ENCODE measurements at places on chromosomes 2 and 18.
A peak's percentile ranks its signal among the peaks of the same experiment; 100 is the strongest.

- peak; percentile 97 for DNase-seq
Observed at GRCh38 chr2:11583840-11584524, 50.1 kb downstream of the GREB1 start.

GRCh38 chr2:68214381-68214780, 38.0 kb downstream of the PPP3R1 start:
- no peak for DNase-seq

- peak; percentile 50 for DNase-seq
Observed at GRCh38 chr2:65057391-65058052, 1.3 kb downstream of the CEP68 start.

GRCh38 chr2:35314049-35314448, 1041.5 kb upstream of the CRIM1 start:
- no peak for DNase-seq

DNA sequence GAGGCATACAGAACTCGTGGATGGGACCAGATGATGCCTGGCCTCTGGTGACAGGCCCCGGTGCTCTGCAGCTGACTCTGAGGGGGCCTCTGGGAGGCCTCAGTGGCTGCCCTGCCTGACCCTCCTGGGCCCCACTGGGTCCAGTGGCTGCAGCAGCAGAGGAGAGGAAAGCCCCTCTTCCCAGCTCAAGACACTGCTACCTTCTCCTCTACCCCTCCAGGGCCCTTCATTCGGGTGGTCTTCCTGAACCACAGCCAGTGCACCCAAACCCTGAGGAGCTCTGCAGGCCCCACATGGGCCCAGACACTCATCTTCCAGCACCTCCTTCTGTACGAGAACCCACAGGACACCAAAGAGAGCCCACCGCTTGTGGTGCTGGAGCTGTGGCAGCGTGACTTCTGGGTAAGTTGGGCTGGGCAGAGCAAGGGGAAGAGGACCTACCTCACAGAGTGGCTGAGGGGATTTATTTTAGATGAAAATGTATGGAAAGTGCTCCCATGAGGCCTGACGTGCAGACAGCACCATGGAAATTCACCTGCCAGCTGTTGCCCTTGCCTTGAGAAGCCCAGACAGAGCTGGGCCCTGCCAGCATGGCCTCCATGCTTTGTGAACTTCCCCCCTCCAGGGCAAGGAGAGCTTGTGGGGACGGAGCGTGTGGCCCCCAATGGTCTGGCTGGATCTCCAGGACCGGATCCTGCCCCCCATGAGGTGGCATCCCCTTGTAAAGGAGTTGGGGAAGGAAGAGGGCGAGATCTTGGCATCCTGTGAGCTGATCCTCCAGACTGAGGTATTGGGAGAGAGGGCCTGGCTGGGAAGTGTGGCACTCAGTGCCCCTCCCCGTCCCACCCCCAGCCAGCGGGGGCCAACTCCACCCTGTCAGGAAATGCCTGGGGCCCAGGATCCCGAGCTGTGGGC, 46.3 kb downstream of the LMAN2L start:
- DNase-seq, result no peak

DNA sequence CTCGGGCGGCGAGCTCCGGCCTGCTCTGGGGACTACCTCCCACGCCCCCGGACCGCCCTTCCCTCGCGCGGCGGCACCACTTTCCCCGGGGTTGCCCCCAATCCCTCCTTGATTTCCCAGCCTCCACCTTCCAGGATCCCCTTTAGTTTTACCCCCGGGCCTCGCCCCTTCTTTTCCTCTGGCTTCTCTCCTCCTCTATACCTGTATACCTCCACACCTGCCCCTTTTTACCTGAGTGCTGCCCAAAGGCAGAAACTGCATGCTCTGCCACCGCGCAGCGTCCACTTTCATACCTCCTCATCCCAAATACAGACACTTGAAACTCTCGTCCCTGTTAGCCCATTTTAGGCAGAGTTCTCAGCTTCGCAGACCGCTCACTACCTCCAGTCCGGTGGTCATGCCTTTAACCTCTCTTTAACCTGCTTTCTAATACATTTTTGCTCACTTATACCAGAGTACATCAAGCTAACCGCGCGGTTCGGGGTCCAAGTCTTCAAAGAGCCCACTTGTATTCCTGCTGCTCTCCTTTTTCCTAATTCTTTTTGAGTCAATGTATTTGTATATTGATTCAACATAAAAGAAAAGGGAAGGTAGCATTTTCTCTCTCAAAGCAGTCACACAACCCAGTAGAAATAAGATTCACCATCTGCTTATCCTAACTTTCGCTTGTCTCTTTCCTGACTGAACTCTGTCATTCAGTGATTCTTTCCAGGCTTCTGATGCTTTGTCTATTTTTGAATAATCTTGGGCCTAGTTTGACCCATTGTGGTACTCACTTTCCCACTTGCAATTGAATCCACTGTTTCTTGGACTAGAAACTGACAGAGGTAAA, 901 bp downstream of the SPOPL start:
- peak; percentile 15 for DNase-seq

DNA sequence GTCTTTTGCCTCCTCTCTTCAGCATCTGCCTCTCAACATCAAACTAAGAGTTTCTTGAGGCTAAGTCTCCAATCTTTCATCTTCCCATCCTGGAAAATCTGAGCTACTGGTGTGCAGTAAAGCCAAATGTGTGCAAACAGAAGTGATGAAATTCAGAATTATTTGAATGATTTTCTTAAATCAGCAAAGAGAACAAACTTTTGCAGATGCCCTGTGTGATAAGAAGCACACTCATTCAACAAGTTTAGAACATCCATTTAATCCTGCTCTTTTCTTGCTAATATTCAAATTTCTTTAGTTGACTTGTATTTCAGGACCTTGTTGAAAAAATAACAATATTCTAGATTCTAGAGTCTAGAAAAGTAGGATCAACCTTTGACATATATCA, 1374.9 kb upstream of the CELF4 start:
- no peak for DNase-seq

GRCh38 chr18:79102886-79103285, 33.7 kb downstream of the ATP9B start:
- no peak for DNase-seq

DNA sequence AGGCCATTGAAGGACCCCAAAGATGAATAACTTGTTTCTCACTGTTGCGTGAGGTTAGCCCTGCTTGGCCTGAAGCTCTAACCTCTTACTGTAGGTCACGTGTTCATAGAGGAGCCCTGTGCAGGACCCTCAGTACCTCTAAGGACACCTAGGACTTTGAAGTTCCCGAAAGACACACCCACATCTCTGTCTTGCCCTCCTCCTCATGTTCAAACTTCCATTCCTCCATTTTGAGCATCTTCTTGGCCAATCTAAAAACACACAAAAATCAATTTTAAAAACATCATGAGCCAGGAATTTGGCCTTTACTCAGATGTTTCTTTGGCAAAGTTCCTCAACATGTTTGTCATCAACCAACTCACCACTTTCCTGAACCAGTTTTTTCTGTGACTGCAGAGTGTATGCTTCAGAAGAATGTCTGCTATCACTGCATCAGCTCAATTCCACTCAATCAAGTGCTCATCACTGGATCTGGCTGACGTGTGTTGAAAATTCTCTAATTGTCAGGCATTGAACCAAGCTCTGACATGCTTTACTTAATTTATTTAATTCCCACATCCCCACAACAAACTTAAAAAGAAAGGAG, 101.6 kb downstream of the AP1S3 start:
- peak; percentile 97 for DNase-seq

GRCh38 chr2:47899915-47900816, 6.1 kb downstream of the FBXO11 start:
- DNase-seq, result no peak

DNA sequence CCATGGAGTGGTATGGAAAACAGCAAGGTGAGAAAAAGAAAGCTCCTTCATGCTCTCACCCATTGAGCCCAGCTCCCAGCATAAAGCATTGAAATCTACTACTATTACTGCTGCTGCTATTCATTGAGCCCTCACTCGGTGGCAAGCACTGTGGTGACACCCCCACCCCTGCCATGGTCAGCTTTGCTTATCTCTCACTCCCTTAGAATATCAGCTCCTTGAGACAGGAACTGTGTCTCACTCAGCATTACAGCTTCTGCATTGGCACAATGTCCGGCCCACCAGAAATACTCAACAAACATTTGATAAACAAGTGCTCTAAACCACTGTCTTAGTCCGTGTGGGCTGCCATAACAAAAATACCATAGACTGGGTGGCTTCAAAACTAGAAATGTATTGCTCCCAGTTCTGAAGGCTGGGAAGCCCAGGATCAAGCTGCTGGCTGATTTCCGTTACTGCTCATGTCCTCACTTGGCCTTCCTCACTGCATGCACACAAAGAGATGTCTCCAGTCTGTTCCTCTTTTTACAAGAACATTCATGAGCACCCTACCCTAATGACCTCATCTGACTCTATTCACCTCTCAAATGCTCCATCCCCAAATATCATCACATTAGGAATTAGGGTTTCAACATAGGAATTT, 116.3 kb downstream of the ZBTB7C start:
- DNase-seq, result no peak

GRCh38 chr2:218329826-218330593, 26.6 kb upstream of the CATIP start:
- DNase-seq, result no peak

GRCh38 chr2:16671760-16672159, 6.1 kb upstream of the CYRIA start:
- DNase-seq, result peak; percentile 76

GRCh38 chr18:29012364-29012763, 835.4 kb upstream of the CDH2 start:
- no peak for DNase-seq

- DNase-seq, result no peak
Observed at GRCh38 chr2:225027061-225027762, 15.1 kb downstream of the DOCK10 start.

GRCh38 chr2:194271293-194271961, 1385.6 kb upstream of the SLC39A10 start:
- no peak for DNase-seq

DNA sequence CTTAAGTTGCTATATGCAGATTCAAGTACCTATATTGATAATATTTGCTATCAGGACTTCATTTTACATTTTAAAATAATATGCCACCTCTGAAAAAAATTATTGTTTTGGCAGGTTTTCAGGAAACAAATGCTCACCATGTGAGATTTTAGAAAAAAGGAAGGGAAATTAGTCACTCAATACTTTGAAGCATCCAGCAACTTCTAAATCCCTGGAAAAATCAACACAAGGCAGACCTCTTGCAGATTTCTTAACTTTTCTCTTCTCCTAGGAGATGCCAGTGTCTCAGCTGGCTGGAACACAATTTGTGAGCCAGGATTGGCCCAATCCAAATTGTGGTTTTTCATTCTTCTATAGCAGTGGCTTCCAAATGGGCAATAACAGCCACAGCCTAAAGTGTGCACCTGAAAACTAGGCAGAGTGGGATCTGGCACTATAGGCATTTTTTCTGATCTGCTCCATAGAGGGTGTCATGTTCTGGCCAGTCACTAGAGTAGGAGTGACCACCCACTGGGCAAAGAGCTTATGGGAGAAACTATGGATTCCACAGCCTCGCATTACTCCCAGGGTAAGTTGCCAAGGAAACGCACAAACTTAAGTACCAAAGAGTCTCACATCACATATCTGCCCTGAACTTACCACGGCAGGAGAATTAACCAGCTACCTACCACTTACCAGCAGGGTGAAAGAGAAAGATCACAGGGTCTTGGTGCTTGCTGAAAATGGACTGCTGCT, 28.1 kb upstream of the THOC1 start:
- peak; percentile 30 for DNase-seq

- no peak for DNase-seq
Observed at GRCh38 chr2:25620711-25621110, 52.7 kb downstream of the DTNB start.

GRCh38 chr18:70732188-70732587, 443.3 kb downstream of the SOCS6 start:
- no peak for DNase-seq

GRCh38 chr18:26487437-26487836, 60.9 kb downstream of the KCTD1 start:
- peak; percentile 80 for DNase-seq

GRCh38 chr2:164705412-164706167, 84.3 kb upstream of the GRB14 start:
- DNase-seq, result no peak

GRCh38 chr2:240156435-240157146, 16.1 kb upstream of the OTOS start:
- no peak for DNase-seq

DNA sequence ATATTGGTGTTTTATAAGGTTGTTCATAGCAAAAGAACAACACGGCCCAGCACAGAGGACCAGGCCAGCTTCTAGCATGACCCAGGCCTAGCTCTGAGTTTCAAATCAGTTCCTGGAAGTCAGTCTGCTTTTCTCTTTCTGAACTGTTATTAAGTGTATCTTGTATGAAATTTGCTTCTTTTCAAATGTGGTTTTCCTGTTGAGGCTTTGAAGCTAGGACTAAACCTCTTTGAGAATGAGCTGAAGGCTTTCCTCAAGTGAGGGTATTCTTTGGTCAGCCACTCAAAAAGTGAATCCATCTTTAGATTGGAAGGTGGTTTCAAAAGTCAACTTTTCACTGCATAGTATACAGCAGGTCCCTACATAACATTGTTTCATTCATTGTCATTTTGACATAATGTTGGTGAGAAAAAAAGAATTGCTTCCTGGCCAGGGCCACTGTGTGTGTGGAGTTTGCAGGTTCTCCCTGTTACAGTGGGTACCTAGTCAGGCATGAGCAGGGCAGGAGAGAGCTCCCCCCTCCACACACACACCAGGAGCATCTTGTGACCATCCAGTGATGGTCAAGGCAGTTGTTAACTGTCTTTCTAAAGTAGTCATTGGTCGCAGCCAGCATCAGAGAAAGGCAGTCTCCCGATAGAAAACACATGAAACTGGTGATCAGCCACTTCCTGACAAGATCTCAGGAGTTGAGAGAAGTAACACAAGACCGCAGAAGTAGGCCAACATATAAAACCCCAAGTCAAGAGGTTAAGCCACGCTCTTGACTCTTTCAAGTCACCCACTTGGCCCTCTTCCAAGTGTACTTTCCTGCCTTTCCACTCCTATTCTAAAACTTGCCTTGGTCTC, 6.7 kb upstream of the ACAA2 start:
- DNase-seq, result peak; percentile 74

DNA sequence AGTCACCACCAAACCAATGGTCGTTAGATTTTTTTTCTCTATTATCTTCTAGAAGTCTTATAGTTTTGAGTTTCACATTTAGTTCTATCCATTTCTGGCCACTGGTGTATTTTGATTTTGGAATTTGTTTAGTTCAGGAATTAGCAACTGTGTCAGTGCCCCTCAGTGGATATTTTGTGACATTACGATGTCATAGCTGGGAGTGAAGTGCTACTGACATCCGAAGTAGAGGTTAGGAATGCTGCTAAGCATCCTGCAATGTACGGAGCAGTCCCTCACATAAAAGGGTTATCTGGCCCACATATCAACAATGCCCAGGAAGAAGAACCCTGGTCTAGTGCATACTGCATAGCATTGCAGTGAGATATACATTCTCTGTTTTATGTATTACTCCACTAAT, 157.4 kb upstream of the RGPD4 start:
- DNase-seq, result peak; percentile 57

DNA sequence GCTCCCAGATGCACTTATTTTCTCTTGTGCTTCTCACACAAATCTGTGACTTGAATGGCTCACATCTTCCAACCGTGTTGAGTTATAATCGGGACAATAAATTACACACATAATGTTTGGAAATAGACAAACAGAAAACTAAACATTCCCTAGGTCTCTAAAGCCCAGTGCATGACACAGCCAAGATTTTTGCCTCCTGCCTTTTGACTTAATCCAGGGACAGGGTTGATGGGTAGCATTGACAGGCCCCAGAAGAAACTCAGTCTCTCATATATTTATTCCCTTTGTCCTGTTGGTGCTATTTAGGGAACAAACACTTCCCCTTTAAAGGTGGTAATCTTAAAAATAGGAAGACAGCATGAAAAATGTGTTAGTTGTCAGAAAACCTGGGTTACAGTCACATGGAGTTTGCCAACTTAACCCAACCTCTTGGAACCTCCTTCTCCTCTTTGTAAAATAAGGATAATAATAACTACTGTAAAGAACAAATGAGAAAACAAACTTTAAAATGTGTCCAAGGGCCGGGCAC, 24.0 kb upstream of the ARPC2 start:
- no peak for DNase-seq

Measured in iris pigment epithelial cell (primary cell).